ENCODE measurements at places on chromosomes 6 and 20. TPM values are rescaled to one million over a fixed set of nuclear protein-coding genes. Genes with fewer than 3 reads are reported as not detected.

- H3K27ac ChIP-seq, result no peak overlapping the region
- H3K27me3 ChIP-seq, result peaks cover 14% of the 10 kb centered on the region
- H3K4me1 ChIP-seq, result no peaks in the 10 kb centered on the region
- no peaks in the 10 kb centered on the region for H3K36me3 ChIP-seq
- H3K4me3 ChIP-seq, result no peak overlapping the region
These were observed 41.1 kb downstream of the TFAP2A start for GRCh38 chr6:10373642-10374359.

DNA sequence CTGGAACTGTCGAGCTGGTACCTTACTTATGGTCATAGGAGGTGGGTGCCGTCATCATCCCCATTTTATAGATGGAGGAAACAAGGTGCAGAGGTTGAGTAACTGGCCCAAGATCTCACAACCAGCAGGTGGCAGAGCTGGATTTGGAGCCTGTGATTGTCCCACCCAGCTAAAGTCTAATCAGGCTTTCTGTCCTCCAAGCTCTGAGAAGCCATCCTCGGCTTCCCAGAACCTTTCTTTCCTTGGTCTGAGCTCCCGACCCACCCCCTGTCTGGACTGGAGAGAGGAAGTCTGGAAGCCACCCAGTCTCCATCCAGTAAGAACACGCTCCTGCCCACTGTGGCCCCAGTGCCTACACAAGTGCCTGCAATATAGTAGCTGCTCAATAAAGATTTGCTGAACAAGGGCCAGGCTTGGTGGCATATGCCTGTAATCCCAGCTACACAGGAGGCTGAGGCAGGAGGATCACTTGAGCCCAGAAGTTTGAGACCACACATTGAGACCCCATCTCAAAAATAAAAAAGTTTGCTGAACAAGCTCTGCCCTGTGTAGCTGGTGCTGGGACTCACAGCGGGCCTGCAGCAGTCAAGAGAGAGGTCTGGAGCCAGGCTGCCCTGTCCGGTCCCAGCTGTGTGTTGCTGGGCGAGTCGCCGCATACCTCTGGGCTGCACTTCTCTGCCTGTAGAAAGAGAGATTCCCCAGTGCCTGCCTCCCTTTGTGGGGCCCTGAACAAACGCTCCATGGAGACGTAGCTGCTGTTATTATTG lies 32.5 kb upstream of the DLGAP4 start:
- peak; percentile 34 for DNase-seq
- H3K4me3 ChIP-seq, result no peak overlapping the region
- no peaks in the 10 kb centered on the region for H3K4me1 ChIP-seq
- H3K27ac ChIP-seq, result no peak overlapping the region
- no peaks in the 10 kb centered on the region for H3K27me3 ChIP-seq

DNA sequence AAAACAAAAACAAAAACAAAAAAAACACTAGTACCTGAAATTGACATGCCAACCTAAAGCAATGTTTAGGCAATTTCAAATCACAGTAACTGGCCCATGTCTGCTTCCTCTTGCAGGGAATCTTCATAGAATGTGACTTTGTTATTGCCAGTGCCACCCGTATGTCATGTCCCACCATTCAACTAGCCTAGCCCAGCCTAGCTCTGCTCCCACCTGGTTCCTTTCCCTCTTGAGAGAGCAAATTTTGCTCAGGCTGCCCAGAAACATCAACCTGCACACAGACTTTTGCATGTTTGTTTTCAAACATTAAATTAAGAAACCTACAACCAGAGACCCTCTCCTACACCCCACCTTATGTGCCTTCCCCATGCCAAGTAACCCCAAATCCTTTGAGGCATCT lies 124.8 kb upstream of the SLC2A12 start:
- H3K36me3 ChIP-seq, result peaks cover 33% of the 10 kb centered on the region
- H3K4me1 ChIP-seq, result peaks cover 38% of the 10 kb centered on the region
- no peaks in the 10 kb centered on the region for H3K27me3 ChIP-seq
- peak overlapping the region; percentile 97 for H3K4me3 ChIP-seq
- H3K27ac ChIP-seq, result peak overlapping the region; percentile 95
- no peak for DNase-seq

GRCh38 chr6:116210316-116210715 lies 43.6 kb downstream of the TSPYL4 start:
- no peaks in the 10 kb centered on the region for H3K4me1 ChIP-seq
- no peaks in the 10 kb centered on the region for H3K27me3 ChIP-seq
- no peaks in the 10 kb centered on the region for H3K36me3 ChIP-seq
- DNase-seq, result no peak
- H3K4me3 ChIP-seq, result no peak overlapping the region

DNA sequence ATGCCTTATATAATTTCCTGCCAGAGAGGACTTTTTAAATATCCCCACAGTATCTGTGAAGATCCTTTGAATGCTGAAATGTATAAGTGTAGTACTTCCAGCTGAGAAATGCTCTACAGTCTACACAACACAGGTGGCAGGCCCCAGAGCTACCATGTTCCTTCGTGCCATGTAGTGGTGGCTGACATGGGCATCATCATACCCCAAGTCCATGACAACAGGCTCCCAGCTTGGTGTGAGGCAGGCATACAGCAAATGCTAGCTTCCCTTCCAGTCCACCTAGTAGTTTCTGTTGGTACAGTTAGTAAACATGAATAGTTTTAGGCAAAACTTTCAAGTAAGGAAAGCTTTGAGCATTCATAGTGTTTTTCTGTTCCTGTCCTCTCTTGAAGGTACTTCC lies 61.2 kb upstream of the EMILIN3 start:
- DNase-seq, result peak; percentile 36
- H3K4me1 ChIP-seq, result peaks cover 39% of the 10 kb centered on the region
- peak overlapping the region; percentile 93 for H3K27ac ChIP-seq
- H3K36me3 ChIP-seq, result peaks cover 15% of the 10 kb centered on the region

DNA sequence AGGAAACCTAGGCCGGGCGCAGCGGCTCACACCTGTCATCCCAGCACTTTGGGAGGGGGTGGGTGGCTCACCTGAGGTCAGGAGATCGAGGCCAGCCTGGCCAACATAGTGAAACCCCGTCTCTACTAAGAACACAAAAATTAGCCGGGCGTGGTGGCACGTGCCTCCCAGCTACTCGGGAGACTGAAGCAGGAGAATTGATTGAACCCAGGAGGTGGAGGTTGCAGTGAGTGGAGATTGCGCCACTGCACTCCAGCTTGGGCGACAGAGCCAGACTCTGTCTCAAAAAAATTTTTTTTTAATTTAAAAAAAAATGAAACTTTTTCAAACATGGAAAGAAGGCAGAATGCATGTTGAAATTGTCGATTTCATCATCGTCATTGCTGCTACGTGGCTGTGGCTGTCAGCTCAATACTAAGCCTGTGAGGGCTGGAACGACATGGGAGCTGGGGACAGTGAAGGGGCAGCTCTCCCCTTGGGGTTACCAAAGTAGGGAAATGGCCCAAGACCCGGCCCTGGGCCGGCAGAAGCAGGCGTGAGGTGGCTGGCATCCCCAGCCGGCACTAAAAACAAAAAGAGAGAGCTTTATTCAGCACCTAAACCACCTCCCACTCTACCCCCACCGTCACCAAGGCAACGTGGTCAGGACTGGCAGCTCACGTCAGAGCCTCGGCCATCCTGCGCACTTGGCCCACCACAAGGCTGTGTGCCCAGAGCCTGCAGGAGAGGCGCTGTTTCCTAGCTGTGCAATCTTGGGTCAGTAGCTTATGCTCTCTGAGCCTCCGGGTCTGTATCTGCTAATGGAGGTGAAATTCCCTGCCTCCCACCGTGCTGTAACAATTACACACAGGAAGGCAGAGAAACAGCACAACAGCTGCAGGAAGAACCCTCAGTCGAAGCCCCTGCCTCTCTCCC lies 30.8 kb downstream of the AGPAT4 start:
- no peaks in the 10 kb centered on the region for H3K27me3 ChIP-seq
- peaks cover 5% of the 10 kb centered on the region for H3K36me3 ChIP-seq
- no peak overlapping the region for H3K4me3 ChIP-seq
- H3K4me1 ChIP-seq, result peaks cover 6% of the 10 kb centered on the region
- no peak overlapping the region for H3K27ac ChIP-seq

Gene GCNT2
- 1.4 TPM for total RNA-seq

DNA sequence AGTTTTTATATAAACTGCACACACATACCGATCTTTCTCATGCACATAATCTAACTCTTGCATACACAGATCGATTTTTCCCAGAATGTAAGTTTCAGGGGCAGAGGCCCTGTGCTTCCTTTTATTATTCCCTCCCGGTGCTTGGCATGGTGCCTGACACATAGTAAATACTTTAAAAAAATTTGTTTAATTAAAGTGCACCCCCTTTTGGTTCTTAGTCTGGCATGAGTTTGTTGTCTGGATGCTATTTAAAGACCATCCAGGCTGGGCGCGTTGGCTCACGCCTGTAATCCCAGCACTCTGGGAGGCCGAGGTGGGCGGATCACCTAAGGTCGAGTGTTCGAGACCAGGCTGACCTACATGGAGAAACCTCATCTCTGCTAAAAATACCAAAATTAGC lies 5.4 kb upstream of the DEK start:
- peaks cover 11% of the 10 kb centered on the region for H3K4me1 ChIP-seq
- H3K4me3 ChIP-seq, result no peak overlapping the region
- no peak overlapping the region for H3K27ac ChIP-seq
- peaks cover 8% of the 10 kb centered on the region for H3K27me3 ChIP-seq
- no peaks in the 10 kb centered on the region for H3K36me3 ChIP-seq

Data from activated naive CD4-positive, alpha-beta T cell treated with anti-CD3 and anti-CD28 coated beads for 36 hours (primary cell).